Effector memory CD4-positive, alpha-beta T cell (primary cell): ENCODE measurements at places on chromosomes 4 and X.

GRCh38 chr4:109005523-109005922 lies 242.7 kb upstream of the ETNPPL start:
- no peak for DNase-seq

GRCh38 chr4:84855774-84856173 lies 110.7 kb downstream of the WDFY3 start:
- DNase-seq: no peak

DNA sequence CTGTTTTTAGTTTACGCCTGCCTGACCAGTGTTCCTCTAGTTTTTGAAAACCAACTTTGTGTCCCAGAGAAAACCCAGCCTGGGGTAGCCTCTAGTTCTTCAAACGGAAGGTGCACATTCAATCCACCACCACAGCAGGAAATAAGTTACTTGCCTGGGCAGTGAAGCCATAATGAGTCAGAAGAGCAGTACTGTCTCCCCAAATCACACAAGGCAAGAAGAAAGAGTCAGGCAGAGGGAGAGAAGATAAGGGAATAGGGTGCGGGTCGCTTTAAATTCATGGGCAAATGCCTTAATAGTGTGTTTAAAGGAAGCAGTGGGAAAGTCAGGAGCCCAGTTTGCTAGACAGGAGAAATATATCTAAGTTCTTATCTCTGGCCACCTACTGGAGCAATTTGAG lies 333.8 kb upstream of the GRIA3 start:
- no peak for DNase-seq

DNA sequence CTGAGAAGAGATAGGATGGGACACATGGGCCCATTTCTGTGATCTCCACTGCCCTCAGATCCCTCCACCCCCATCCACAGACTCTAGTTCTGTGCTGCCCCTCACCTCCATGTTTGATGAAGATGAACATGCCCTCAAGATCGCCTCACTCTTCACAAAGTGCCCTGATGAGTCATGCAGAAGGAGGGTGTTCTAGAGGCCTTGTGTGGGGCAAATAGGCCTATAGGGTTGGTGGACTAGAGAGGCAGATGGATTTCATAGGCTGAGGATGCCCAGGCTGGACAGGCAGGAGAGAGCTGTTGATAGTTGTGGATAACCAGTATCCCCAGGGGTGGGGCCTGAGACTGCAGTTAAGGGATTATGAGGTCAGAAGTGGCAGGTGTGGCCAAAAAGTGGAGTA lies at the start of gene CXorf65:
Gene CXorf65, minus strand, starts transcription at position 314 of the 400 bp plus-strand sequence. Its CDS starts 184 bp downstream, at position 130.
- DNase-seq: no peak

DNA sequence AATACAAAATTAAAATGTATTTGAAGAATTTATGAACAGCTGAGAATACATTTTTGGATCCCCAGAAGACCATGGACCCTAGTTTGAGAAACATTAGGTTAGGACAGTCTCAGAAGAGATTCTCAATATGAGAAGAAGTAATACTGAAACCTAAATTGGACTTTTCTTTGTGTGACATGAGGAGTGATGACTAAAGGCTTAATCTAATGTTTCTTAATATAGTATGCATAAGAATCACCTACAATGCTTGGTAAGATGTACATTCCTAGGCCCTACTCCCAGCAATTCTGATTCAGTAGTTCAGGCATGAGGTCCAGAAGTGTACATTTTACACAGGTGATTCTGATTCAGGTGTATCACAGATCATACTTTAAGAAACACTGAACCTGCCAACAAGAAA lies 31.6 kb upstream of the HUWE1 start:
- DNase-seq: no peak

GRCh38 chrX:95383778-95384177 lies 1300.9 kb upstream of the DIAPH2 start:
- no peak for DNase-seq

GRCh38 chr4:53545942-53546581 lies 45.2 kb downstream of the LNX1 start:
- no peak for DNase-seq

- DNase-seq: no peak
Measured at GRCh38 chr4:108762559-108763225, at the start of gene ETNPPL. ETNPPL (minus strand) TSS chr4:108763053; CDS start chr4:108762898, 155 bp downstream.

GRCh38 chr4:2288051-2288541 lies 26.2 kb upstream of the MXD4 start:
- no peak for DNase-seq

DNA sequence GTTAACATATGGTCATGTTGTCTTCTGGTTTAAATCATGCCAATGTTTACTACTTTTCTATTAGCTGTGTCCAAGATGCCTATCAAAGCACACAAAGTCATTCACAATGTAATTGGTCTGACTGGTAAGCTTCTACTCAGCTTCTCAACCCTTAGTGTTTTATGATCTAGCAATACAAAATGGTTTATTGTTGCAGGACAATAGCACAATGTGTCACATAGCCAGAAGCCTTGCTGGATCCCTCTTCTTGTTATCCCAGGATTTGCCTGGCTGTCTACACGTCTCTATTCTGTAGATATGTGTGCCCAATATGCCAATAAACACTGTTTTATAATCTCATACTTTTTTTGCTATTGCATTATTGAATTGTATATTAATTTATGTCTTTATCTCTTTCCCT lies 1111.0 kb upstream of the AGA start:
- DNase-seq: no peak

GRCh38 chrX:135003876-135004623 lies 13.3 kb downstream of the SMIM10 start:
- DNase-seq: peak; percentile 80

DNA sequence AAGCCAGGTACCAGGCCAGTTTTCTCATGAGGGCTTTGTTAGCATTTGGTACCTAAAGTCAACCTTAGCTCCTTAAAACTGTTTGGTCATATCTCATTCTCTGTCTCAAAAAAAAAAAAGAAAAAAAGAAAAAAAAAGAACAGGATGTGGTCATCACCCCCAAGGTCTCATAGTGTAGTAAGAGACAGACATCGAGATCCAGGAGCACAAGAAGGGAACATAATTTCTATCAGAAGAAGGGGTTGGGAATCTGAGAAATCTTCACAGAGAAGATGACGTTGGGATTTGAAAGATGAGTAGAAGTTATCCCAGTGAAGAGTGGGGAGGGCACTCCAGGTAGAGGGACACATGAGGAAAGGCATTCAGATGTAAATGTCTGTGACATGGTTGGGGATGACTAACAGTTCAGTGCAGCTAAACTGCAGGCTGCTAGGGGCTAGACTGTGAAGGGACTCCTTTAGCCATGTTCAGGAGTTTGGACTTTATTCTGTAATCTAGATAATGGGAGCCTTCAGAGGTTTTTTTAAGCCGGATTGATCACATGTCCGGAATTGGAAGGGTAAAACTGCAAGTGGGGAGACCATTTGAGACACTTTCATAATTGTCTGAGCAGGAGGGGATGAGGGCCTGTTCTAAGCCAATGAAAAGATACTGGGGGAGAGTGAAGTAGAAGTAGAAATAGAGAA lies 26.9 kb upstream of the GJB1 start:
- no peak for DNase-seq

DNA sequence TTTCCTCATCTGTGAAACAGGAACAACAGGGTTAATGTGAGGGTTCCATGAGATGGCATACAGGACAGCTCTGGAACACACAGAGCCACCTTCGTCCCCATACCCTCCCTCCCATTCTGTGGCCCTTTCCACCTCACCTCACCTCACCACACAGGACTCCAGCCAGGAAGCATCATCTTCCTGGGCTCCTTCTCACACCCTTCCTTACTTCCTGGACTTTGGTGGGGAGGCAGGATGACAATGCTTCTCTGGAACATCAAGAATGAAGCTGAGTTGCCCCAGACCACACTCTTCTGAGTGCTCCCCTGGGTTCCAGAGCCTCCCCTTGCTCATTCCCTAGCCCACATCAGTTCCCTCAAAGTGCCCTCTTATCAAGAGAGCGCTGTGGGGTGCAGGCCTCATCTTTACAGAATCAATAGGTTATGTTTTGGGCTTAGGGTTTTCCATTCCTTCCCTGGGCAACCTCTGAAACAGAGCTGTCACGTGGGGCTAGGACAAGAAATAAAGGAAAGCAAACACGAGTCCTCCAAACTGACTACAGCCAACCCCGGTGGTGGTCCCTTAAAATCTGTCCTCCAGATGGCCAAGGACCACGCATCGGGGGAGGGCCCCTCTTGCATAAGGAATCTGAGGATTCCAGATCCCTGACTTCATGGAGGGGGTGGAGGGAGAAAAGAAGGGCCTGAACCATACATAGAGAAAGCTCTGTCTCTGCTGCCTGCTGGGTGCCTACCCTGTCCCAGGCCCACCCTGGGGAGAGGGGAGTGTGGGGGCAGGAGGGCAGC lies 74.4 kb upstream of the ATP6AP2 start:
- no peak for DNase-seq

- DNase-seq: no peak
Measured at GRCh38 chr4:10809905-10810304, 125.3 kb upstream of the CLNK start.

GRCh38 chr4:182023469-182023868 lies 219.7 kb upstream of the TENM3 start:
- no peak for DNase-seq

- no peak for DNase-seq
Measured at GRCh38 chr4:83012200-83012686, 1.6 kb upstream of the LIN54 start.

GRCh38 chrX:138875472-138875871 lies 164.0 kb upstream of the FGF13 start:
- DNase-seq: no peak
